ENCODE measurements at places on chromosomes 3 and 15. TPM values are rescaled to one million over a fixed set of nuclear protein-coding genes. Genes with fewer than 3 reads are reported as not detected.

GRCh38 chr3:121545049-121545573 lies 677 bp downstream of the POLQ start:
- no peak for DNase-seq
- H3K27ac ChIP-seq: peak overlapping the region; percentile 99
- H3K27me3 ChIP-seq: no peaks in the 10 kb centered on the region
- H3K4me3 ChIP-seq: peak overlapping the region; percentile 99
- H3K4me1 ChIP-seq: peaks cover 30% of the 10 kb centered on the region
- peaks cover 17% of the 10 kb centered on the region for H3K36me3 ChIP-seq

DNA sequence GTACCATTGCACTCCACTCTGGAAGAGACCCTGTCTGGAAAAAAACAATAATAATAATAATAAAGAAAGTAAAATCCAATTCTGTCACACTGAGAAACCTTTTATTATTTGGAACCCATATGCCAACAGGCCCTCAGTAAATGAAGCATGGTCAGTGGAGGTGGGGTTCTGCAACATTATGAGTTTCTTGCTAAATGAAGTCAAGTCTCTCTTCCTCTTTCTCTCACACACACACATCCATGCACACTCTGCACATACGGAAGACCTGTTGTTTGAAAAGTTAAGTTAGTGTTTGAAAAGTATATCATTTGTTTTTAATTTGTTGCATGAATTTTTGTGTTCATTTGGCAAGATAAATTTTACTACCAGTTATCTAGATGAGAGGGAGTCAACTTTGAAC lies 27.8 kb downstream of the GAP43 start:
- no peak overlapping the region for H3K27ac ChIP-seq
- peaks cover 16% of the 10 kb centered on the region for H3K27me3 ChIP-seq
- H3K4me1 ChIP-seq: peaks cover 3% of the 10 kb centered on the region
- DNase-seq: no peak
- H3K4me3 ChIP-seq: no peak overlapping the region

DNA sequence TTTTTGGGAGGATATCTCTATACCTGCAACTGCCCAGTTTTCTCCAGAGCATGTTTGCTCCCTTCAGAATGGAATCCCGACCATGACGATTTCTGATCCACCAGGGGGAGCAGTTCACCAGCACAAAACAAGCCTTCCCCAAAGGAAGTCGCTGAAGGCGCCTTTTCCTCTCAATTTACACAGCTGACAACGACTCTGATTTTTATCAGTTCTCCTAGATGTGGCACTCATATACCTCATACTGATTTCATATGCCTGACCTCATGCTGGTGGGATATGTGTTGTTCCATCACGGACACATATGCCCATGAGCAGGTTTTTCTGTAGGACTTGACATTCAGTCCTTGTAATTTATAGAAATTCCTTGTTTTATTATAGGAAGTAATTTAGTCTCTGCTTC lies 1028.2 kb downstream of the MCTP2 start:
- no peak overlapping the region for H3K27ac ChIP-seq
- no peak overlapping the region for H3K4me3 ChIP-seq
- H3K4me1 ChIP-seq: peaks cover 10% of the 10 kb centered on the region
- no peaks in the 10 kb centered on the region for H3K36me3 ChIP-seq

DNA sequence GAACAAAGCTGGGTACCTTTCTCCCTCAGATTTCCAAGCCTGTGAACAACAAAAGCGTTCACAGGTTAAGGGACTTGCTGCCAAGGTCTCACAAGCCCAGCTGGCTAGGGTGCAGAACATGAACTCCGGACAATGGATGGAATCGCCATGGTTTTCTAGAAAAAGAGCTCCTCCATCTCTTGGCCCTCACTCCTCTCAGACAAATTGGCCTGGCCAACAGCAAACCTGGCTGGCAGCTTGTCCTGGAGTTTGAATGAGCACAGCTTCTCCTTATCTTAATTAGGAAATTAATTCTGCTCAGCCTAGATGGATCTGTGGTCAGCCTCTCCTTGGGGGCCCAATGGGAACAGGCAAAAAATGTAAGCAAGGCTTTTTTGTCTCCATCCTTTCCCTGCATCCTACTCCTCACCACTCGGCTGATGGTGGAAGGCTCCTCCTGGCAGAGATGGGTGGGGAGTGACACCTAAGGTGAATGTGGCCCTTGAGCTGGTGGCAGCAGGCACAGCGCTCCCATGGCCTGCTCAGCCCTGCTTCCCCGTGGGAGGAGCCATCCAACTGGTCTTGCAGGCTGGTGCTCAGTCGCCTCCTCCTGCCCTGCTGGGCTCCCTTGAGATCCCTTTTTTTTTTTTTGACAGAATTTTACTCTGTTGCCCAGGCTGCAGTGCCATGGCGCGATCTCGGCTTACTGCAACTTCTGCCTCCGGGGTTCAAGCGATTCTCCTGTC lies 5.8 kb downstream of the KLHL25 start:
- H3K4me3 ChIP-seq: no peak overlapping the region
- H3K27me3 ChIP-seq: no peaks in the 10 kb centered on the region
- DNase-seq: no peak
- peaks cover 55% of the 10 kb centered on the region for H3K4me1 ChIP-seq

- DNase-seq: no peak
- H3K4me1 ChIP-seq: peaks cover 2% of the 10 kb centered on the region
- peaks cover 3% of the 10 kb centered on the region for H3K36me3 ChIP-seq
These were observed 85.3 kb downstream of the HHLA2 start for GRCh38 chr3:108381529-108382140.

- H3K27ac ChIP-seq: no peak overlapping the region
- H3K4me1 ChIP-seq: no peaks in the 10 kb centered on the region
- H3K4me3 ChIP-seq: no peak overlapping the region
- no peak for DNase-seq
These were observed 403.9 kb downstream of the IL5RA start for GRCh38 chr3:2706144-2706835.

DNA sequence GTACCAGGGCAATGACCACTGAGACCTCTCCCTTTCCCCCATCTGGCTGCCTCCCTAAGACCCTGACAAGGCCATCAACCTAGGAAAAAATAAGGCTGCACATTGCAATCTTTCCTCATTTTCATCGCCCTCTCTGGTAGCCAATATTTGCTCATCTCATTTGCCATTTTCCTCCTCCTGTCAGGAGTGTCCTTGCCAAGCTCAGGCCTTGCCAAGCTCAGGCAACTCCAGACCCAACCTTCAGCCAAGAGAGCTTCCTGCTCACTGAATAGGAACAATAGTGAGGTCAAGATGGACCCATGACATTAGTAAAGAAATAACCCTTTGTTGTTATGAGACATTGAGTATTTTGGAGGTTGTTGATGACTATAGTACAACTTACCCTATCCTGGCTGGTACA lies 380.3 kb downstream of the RSL24D1 start:
- DNase-seq: no peak
- no peaks in the 10 kb centered on the region for H3K4me1 ChIP-seq
- H3K27me3 ChIP-seq: no peaks in the 10 kb centered on the region
- no peak overlapping the region for H3K4me3 ChIP-seq

Gene SLC22A14
- not detected for total RNA-seq

Gene STXBP5L
- total RNA-seq: not detected

Gene GAP43
- total RNA-seq: not detected

Gene HDGFL3
- total RNA-seq: 34.6 TPM
